Right kidney (tissue), 9 donors: ENCODE measurements at places on chromosomes 2 and 18.
A peak's percentile ranks its signal among the peaks of the same experiment; 100 is the strongest.

- DNase-seq, result no peak
Measured at GRCh38 chr2:225735844-225736243, 336.3 kb downstream of the NYAP2 start.

DNA sequence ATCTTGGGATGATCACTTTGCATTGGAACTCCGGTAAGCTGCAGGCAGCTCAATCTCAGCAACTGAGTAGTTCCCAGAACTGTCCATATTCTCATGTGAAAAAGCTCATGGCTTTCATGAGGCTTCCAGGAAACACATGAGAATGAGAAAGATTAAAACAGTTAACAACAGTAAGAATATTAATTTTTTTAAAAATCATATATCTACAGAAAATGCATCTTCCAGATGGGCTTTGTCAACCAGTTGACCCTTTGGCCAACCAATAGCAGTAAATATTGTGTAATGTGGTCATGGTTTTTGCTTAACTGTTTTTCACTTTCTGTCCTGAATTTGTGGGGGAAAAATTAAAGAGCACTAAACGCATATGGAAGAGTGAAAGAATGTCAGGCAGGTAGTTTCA, 131.2 kb upstream of the CCDC195 start:
- DNase-seq, result no peak

DNA sequence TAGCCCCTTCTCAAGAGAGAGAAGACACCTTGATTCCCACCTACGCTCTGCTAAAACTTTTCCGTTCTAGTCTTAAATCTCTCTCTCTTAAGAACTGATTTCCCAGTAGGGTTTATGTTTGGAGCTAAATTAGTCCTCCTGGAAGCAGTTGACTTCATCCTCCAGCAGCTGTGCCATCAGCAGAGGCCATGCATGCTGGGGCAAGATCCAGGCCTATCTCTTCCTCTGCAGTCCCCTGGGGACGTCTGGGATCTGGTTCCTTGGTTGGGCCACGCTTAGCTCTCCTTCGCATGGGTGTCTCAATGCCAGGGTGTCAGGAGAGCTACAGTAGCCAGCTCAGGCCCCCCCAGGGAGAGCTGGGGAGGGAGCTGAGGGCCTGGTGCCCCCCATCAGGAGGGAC, 49.7 kb downstream of the HPCAL1 start:
- DNase-seq, result no peak

DNA sequence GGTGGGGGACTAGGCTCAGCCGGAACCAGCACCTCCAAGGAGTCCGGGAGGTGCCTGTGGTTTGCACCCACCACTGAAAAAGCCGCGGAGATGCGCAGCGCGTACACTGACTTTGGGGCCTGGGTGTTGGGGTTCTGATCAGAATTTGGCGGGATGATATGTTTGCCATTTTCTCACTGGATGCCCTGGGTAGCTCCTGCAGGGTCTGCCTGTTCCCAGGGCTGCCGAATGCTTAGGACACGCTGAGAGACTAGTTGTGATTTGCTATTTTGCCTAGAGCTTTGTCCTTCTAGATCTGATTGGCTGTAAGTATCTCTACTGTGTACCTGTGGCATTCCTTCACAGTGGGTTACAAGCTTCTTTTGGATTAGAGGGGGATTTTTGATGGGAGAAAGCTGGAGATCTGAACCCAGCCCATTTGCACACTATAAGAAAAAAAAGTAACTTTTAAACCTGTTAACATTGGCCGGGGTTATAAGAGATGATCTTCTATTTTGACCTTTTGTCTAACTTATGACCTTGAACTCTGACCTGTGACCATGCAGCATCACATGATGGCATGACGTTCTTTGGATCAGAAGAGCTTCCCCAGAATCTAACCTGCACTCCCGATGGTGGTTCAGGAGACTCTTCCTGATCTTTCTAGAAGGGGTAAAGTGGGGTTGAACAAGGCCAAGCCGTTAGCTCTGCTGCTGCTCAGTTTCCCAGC, 1.6 kb downstream of the KCNE4 start:
- peak; percentile 37 for DNase-seq

- no peak for DNase-seq
Measured at GRCh38 chr2:121699421-121700333, 37.0 kb downstream of the NIFK start.

GRCh38 chr2:162676515-162676914, 162.1 kb downstream of the KCNH7 start:
- DNase-seq, result no peak

DNA sequence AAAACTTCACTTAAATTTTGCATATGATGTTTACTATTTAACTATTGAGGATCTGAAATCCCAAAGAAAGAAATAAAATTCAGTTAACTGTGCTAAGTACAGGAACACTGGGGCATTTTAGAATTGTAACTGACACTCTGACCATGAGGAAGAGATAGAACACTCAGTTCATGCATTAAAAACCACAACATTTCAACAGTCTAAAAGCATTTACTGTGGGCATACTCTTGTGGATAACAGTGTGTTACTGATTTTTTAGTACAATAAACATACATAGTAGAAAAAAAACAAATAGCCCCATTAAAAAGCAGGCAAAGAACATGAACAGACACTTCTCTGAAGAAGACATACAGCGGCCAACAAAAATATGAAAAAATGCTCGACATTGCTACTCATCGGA, 1122.7 kb upstream of the PIK3C3 start:
- no peak for DNase-seq

- DNase-seq, result no peak
Measured at GRCh38 chr2:151853070-151853758, 25.0 kb upstream of the ARL5A start.
